Dermis microvascular lymphatic vessel endothelial cell (primary cell): ENCODE measurements at places on chromosomes 4 and X. TPM values are rescaled to one million over a fixed set of nuclear protein-coding genes. Genes with fewer than 3 reads are reported as not detected.

DNA sequence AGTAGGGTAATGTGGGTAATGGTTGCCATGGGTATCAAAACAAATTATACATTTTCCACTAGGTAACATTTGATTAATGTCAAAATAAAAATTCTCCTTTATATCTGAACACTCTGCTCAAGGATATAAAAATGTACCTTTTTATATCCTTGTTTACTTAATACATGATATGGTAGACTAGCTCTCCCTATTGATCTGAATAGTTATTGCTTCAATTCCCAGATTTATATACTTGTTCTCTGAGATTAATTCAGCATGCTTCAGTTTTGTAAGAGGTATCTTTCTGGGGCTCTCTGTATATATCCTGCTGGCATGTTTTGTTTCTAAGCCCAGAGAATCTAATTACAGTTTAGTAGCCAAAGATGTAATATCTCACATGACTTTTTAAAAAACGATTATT is 169.7 kb downstream of the NPNT start:
- no peak for DNase-seq

- no peak for DNase-seq
Observed at GRCh38 chr4:188198982-188199792, 59.9 kb downstream of the TRIML1 start.

DNA sequence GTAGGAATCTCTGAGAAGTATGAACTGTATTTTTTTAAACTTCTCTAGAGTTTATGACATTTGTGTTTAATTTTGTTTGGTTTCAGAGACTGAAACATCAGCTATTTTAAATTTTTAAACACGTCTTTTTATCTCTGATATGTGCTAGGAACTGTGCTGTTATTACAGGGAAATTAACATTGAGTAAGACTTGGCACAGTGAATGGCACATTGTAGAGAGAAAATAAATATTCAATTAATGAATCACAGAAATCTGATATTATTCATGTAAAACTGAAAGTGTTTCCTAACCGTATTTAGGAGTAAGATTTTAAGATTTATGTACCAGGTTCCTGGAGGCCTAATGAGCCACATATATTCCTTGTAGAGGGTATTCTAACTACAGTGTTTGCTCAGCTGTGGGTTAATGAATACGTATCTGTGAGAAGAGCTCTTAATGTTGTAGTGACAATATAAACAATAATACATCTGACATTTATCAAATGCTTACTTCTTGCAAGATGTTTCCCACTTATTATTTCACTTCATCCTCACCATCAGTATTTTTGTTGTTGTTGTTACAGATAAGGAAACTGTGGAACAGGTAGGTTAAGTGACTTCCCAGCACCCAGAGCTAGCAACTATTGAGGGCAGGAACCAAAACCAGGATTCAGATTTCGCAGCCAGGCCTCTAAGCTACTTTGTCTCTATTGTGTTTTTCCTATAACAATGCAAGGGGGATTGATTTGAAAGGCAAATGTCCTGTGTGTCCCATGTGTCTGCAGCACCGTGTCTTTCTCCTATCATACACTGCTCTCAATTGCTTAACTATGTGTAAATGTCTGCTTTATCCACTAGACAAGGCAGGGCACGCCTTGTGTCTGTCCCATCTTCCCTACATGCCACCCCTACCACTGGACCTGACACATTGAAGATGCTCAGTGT is 121.1 kb upstream of the FAM9C start:
- peak; percentile 36 for DNase-seq

DNA sequence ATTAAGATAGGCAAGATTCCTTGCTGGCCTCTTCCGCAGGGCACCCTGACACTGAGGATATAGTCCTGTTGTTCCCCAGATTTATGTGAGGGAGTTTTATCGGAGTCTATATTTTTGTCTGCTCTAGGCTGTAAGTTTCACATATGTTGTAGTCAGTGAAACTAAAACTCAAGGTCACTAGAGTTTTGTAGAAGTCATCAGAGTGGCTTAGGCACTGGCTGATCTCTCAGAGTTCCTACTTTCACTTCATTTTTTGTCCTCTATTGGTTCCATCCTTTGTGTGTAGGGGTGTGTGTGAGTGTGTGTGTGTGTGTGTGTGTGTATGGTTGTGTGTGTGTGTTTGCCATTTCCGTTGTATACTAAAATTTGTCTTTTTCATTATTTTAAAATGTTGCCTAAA is 577.5 kb downstream of the IQCM start:
- DNase-seq = no peak

- no peak for DNase-seq
Observed at GRCh38 chr4:67465032-67465762, 80.1 kb downstream of the CENPC start.

DNA sequence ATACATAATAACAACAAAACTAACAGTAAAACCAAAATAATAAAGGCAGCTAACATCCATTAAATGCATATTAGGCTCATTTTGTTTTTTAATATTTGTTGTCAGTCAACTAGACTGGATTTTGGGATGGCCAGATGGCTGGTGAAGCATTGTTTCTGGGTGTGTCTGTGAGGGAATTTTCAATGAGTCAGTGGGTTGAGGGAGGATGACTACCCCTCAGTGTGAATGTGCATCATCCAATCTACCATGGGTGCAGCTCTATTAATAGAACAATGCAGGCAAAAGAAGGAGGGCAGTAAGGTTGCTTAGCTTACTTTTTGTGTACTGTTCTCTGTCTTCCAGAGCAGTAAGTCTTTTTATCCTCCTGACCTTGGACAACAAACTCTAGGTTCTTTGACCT is 484.2 kb upstream of the HS3ST1 start:
- peak; percentile 45 for DNase-seq

- no peak for DNase-seq
Observed at GRCh38 chr4:100369871-100370270, 148.0 kb downstream of the EMCN start.

GRCh38 chrX:47643926-47644325 is 6.4 kb downstream of the ELK1 start:
- DNase-seq = peak; percentile 48

DNA sequence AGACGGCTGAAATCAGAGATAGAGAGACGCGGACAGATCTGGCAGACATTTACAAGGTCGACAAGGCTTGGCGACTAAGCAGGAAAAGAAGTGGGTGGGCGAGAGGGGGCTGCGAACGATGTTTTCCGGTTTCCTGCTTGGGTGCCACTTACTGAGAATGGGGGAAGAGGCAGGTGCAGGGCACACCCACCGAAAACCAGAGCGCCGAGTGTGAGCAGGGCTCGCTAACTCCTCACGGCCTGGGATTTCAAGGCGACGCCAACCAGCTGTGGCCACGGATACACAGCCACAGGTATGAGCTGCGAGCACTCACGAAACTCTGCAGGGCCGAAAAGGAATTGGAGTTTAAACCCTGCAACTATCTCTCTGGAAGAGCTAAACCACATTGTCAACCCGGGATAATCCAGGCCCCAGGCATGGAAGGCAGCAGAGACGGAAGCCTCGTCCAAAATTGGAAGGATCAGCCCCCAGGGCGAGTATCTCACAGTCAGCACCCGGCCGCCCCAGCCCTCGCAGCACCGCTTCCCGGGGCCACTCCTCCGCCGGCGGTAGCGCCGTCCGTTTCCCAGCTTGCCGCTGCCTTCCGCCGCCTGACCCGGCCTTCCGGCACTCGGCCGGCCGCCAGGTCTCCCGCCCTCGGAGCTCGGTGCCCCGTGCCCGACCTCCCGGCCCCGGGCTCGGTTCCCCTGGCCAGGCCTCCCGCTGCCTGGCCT is 778 bp downstream of the CASP3 start:
- peak; percentile 68 for DNase-seq

The NPY2R gene
- not detected in 2 replicates for total RNA-seq

DNA sequence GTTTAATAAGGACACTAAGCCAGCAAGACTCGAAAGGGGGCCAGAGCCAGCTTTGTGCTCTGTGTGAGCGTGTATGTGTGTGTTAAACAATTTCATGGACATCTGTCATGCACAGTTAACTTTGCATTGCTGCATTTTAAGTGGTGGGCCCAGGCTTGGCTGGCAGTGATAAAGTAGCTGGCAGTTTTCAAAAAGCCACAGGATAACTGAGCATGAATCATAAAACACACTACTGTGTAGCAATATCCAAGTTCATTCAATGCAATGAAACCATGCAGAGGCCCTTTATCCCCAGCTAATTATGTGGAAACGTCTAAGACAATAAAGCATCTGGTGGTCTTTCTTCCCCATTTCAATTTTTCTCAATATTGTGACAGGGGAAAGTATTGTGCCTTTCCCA is 132.9 kb downstream of the NKX6-1 start:
- DNase-seq = no peak

GRCh38 chr4:140315438-140315837 is 58.0 kb upstream of the SCOC start:
- DNase-seq = no peak

The SNCA gene
- total RNA-seq = 116 and 146 TPM in 2 replicates

GRCh38 chr4:158333820-158334219 is 123.5 kb downstream of the TMEM144 start:
- DNase-seq = no peak

DNA sequence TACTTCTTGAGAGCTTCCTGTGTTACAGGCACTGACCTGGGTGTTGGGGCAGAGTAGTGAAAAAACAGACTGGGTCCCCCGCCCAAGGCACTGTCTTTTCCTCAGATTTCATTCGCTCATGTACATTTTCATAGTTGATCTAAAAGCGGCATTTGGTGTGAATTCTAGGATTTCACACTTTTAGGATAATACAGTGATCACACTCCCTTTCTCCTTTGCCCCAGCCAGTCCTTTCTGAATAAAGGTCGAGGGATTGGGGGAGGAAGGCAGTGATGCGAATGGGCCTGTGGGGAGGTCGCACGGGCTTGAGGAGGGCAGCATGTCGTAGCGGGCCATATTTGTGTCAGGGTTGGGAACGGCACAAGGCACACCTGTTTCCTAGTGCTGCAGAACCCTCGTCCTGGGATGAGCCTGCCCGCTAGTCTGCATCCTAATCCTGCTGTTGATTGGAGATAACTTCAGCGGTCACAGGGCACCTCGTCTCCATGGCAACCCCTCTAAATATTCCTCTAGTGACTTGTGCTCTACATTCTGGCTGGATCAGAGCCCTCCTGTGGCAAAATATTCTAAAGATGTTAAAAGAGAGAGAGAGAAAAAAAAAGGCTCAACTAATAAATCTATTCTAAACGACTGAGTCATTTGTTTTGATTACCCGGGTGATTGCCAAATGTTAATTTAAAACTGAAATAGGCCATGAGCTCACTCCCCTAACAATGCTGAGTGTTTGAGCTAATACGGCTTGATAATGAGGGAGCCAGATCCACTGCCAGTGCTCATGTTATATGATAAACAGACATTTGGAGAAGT is 21.8 kb downstream of the FHL1 start:
- DNase-seq = peak; percentile 97

The TCEAL5 gene
- not detected in 2 replicates for total RNA-seq

- DNase-seq = no peak
Observed at GRCh38 chrX:55818673-55819375, 101.3 kb downstream of the RRAGB start.

The PLXNB3 gene
- total RNA-seq = 2.4 and 6.7 TPM in 2 replicates

The SLITRK2 gene
- not detected in 2 replicates for total RNA-seq

The F9 gene
- not detected in 2 replicates for total RNA-seq

DNA sequence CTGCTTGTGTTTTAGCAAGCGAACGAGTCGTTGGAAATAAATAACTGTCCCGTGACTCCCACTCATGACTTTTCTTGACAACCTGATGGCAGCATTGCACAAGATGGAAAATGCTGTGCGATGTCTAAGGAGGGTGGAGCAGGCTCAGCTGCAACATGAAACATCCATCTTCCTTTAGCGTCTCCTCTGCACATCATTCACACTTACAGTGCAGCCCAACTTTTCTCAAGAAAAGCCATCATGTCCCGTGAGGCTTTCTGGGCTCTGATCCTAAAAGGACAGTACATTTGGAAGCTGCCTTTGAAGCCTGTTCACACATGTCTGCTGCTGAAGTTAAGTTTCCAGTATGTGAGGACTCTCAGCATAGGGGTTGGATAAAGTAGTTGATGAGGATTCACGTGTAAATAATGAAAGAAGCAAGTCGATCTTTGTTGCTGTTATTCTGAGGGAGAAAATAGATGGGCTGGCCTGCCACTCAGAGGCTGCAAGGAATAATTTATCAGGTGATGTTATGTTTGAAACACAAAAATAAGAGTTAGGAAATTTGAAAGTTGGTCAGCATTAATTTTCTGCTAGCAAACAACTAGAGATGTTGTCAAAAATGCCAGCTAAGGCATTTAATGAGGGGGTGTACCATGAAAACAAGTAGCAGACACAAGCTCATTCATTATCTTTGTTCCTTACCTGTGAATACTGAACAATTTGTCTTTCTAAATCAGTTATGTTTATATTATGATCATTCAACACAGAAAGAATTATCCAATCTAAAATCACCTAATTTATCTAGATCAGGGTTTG is 328.7 kb upstream of the ZFP42 start:
- DNase-seq = no peak

- no peak for DNase-seq
Observed at GRCh38 chrX:109519001-109519400, 17.6 kb upstream of the NXT2 start.

- DNase-seq = no peak
Observed at GRCh38 chr4:67549123-67549522, 3.8 kb upstream of the CENPC start.

GRCh38 chrX:110477593-110478228 is 119.1 kb downstream of the RTL9 start:
- DNase-seq = no peak

The LNX1 gene
- 4.0 and 5.1 TPM in 2 replicates for total RNA-seq

DNA sequence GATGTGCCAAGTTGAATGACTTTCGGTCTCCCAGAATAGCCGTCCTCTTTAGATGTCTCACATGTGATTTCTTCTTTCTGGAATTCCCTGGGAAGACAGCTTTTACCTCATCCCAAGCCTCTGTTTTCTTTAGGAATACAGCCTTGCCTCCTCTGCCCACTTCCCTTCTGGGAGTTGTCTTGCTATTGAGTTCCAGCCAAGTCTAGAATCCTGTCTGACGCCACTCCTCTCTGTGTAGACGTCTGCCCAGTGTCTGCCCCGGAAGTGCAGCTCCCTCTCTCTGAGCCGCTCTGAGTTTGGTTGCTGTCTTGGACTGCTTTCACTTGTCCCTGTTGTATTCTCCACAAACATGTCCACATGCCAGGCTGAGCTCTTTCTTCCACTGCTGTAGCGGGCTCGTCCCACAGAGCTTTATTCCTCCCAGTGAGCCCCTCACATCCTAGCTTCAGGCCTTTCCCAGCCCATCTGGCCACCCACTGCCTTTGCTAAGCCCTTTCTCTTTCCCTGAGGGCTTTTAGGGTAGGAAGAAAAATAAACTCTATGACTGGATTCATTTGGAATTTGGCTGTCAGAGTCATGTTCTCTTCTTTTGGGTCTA is 9.0 kb upstream of the IGFBP7 start:
- no peak for DNase-seq

The TCEAL6 gene
- not detected in 2 replicates for total RNA-seq

The FAM199X gene
- 22.6 and 23.5 TPM in 2 replicates for total RNA-seq

GRCh38 chr4:69467797-69468196 is 27.9 kb downstream of the UGT2B4 start:
- DNase-seq = no peak

- DNase-seq = peak; percentile 41
Observed at GRCh38 chr4:150224896-150225591, 146.8 kb downstream of the DCLK2 start.

- DNase-seq = peak; percentile 65
Observed at GRCh38 chrX:39645178-39645895, 452.4 kb downstream of the BCOR start.

The ANOS1 gene
- total RNA-seq = 0.26 and 0.63 TPM in 2 replicates
